Activated CD4-positive, alpha-beta T cell treated with anti-CD3 and anti-CD28 coated beads, Interleukin-2, Interleukin-4, amounts not matched to agents 100 ng/mL and 50 ng/mL, durations not matched to agents 16 hours and 8 hours (primary cell): ENCODE measurements at places on chromosomes 13 and 19.

- DNase-seq, result no peak
Measured at GRCh38 chr19:32178401-32178800, 167.0 kb upstream of the ZNF507 start.

DNA sequence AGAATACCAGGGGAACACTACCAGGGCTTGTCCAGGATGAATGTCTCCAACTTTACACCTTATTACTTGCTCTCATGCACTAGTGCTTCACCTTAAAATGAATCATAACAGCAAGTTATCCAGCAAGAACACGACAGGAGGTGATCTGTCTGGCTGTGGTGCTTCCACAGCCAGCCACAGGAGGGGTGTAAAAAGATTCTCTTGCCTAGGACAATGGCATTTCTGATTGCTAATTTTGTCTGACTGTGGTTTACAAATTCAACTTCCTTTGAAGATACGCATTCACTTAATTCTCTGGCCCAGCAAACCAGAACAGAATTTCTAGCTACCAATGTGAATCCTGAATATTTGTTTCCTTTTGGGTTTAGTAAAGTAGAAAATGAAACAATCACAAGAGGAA, 23.1 kb upstream of the COG3 start:
- peak; percentile 54 for DNase-seq

- no peak for DNase-seq
Measured at GRCh38 chr13:28137596-28137995, 749 bp upstream of the PAN3 start.

- peak; percentile 15 for DNase-seq
Measured at GRCh38 chr13:28423010-28423409, 71.9 kb downstream of the FLT1 start.

- no peak for DNase-seq
Measured at GRCh38 chr13:74066937-74067336, 67.3 kb downstream of the KLF12 start.

- no peak for DNase-seq
Measured at GRCh38 chr13:22690756-22691155, 490.0 kb upstream of the SGCG start.

DNA sequence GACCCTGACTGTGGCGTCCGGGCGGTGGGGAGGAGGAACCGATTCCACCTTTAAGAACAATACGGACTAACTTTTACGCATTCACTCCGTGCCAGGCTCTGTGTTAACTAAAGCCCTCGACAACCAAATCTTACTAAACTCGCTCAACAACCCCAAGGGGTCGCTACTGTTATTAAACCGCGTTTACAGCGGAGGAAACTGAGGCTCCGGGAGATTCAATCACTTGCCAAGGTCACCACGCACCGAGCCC, 1.2 kb downstream of the SAMD1 start:
- no peak for DNase-seq

- no peak for DNase-seq
Measured at GRCh38 chr13:104181526-104182231, 1115.5 kb upstream of the SLC10A2 start.

DNA sequence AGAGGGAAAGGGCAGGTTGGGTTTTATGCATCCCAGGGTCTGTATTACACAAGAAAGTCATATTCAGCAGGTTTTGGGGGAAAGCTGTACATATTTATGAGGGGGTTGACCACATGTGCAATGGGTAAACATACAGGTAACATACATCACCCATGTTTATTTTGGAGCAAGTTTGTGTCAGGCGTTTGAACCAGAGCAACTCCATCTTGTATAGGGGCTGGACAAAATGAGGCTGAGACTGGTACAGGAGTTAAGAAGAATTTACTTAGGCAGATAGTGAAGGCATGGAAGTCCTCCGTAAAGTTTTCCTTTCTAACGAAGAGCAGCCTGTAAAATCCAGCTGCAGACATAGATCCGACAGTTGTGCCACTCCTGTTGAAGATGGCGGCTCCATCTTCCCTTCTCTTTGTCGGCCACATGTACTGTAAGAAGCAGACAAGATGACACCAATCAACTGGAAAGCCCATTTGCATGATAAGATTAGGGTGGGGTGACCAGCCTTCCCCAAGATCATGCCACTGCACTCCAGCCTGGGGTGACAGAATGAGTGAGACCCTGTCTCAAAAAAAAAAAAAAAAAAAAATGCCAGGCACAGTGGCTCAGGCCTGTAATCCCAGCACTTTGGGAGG, 4.7 kb upstream of the NUDT19 start:
- DNase-seq, result no peak

DNA sequence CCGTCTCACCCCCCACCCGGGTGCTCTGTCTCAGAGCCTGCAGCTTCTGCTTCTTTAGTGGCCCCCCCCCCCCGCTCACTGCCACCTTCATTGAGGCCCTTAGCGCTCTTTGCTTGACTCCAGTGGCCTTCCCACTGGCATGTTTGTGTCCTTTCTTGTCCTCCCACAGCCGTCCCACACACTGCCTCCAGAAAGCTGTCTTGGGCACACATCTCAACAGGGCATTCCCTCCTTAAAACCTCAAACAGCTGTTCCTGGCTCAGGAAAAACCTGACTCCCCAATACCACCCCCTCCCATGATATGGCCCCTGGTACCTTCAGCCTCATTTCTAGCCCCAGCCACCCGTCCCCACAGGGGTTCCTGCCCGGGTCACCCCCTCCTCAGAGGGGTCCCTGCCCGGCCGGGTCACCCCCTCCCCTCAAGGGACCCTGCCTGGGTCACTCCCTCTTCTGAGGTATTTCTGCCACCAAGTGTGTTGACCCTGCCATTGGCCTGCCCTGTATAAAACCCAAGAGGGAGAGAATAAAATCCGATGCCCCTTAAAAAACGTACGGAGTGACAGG, 8.9 kb downstream of the B3GLCT start:
- DNase-seq, result no peak

- no peak for DNase-seq
Measured at GRCh38 chr19:48844472-48844871, 8.2 kb upstream of the HSD17B14 start.

- peak; percentile 50 for DNase-seq
Measured at GRCh38 chr19:45809643-45810159, 5.4 kb downstream of the RSPH6A start.
